ENCODE measurements at places on chromosomes 7 and 10. TPM values are rescaled to one million over a fixed set of nuclear protein-coding genes. Genes with fewer than 3 reads are reported as not detected.
A peak's percentile ranks its signal among the peaks of the same experiment; 100 is the strongest.

DNA sequence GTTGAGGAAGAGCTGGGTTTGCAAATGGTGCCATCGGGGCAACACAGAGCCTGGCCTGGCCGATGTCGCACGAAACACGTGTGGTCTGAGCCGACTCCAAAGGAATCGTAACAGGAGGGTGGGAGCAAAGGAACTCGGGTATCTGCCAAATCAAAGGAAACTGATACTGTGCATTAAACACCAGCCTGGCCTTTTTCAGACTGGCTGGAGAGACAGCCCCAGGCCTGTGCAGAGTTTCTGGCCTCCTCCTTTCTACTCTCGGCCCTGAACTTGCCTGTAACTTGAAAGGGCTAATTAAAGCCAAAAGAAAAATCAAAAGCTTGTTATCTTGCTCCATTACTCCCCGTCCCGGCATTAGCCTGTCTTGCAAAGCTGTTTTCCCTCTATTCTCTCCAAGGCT is 71.4 kb downstream of the PLXNA4 start:
- H3K4me1 ChIP-seq: peaks cover 16% of the 10 kb centered on the region
- peaks cover 38% of the 10 kb centered on the region for H3K36me3 ChIP-seq
- H3K27ac ChIP-seq: no peak overlapping the region
- no peak for DNase-seq
- no peaks in the 10 kb centered on the region for H3K27me3 ChIP-seq
- H3K4me3 ChIP-seq: no peak overlapping the region

- no peak for DNase-seq
- H3K27ac ChIP-seq: no peak overlapping the region
- H3K36me3 ChIP-seq: no peaks in the 10 kb centered on the region
- H3K4me3 ChIP-seq: no peak overlapping the region
- no peaks in the 10 kb centered on the region for H3K4me1 ChIP-seq
- H3K27me3 ChIP-seq: no peaks in the 10 kb centered on the region
Observed at GRCh38 chr10:117350909-117351308, 24.3 kb downstream of the PDZD8 start.

- H3K4me3 ChIP-seq: peak overlapping the region; percentile 5
- no peak for DNase-seq
- H3K4me1 ChIP-seq: peaks cover 38% of the 10 kb centered on the region
- peaks cover 68% of the 10 kb centered on the region for H3K36me3 ChIP-seq
Observed at GRCh38 chr10:3106928-3107425, 39.6 kb downstream of the PFKP start.

GRCh38 chr10:85978566-85979358 is 387.8 kb downstream of the GRID1 start:
- H3K4me3 ChIP-seq: no peak overlapping the region
- DNase-seq: no peak
- H3K36me3 ChIP-seq: no peaks in the 10 kb centered on the region
- H3K27ac ChIP-seq: no peak overlapping the region
- H3K27me3 ChIP-seq: no peaks in the 10 kb centered on the region

- no peak overlapping the region for H3K27ac ChIP-seq
- no peaks in the 10 kb centered on the region for H3K27me3 ChIP-seq
- H3K36me3 ChIP-seq: peaks cover 69% of the 10 kb centered on the region
Observed at GRCh38 chr10:71812016-71812912, 38.8 kb downstream of the PSAP start.

DNA sequence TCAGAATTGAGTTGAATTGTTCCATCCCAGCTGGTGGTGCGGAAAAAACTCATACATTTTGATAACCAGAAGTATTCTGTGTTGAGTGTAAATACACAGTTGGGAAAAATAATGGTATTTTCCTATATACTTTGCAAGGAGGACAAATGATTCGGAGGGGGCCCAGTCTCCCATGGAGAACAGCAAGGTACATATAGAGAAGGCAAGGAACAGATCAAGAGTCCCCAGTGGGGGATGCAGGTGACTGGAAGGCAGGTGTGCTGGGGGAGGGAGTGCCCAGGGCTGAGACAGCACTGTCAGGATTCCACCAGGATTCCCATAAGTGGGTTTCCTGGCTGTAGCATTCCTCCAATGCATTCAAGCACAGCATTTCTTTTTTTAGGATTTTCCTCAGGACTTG is 10.8 kb upstream of the ADCY1 start:
- H3K27ac ChIP-seq: no peak overlapping the region
- H3K4me1 ChIP-seq: peaks cover 25% of the 10 kb centered on the region
- H3K4me3 ChIP-seq: no peak overlapping the region
- no peaks in the 10 kb centered on the region for H3K27me3 ChIP-seq

ANKRD22 gene
- 0.59 TPM for total RNA-seq

- peaks cover 30% of the 10 kb centered on the region for H3K36me3 ChIP-seq
- no peak for DNase-seq
- peaks cover 15% of the 10 kb centered on the region for H3K4me1 ChIP-seq
- H3K4me3 ChIP-seq: no peak overlapping the region
Observed at GRCh38 chr10:100232101-100232500, 2.7 kb upstream of the CHUK start.

- H3K36me3 ChIP-seq: no peaks in the 10 kb centered on the region
- no peaks in the 10 kb centered on the region for H3K27me3 ChIP-seq
- H3K27ac ChIP-seq: no peak within 1 kb of the TSS
- no peak within 1 kb of the TSS for H3K4me3 ChIP-seq
Observed at GRCh38 chr10:48684792-48685623, at the start of gene WDFY4. Gene WDFY4 (plus strand): TSS chr10:48684873. CDS start chr10:48709733, 24,860 bp downstream.

GRCh38 chr10:57716884-57717283 is 550.8 kb downstream of the IPMK start:
- no peaks in the 10 kb centered on the region for H3K36me3 ChIP-seq
- H3K4me3 ChIP-seq: no peak overlapping the region
- H3K27me3 ChIP-seq: no peaks in the 10 kb centered on the region

AGMO gene
- total RNA-seq: 1.8 TPM

GRCh38 chr7:71239586-71240268 is 107.8 kb downstream of the GALNT17 start:
- no peak overlapping the region for H3K27ac ChIP-seq
- H3K4me1 ChIP-seq: peaks cover 34% of the 10 kb centered on the region
- no peak overlapping the region for H3K4me3 ChIP-seq
- H3K36me3 ChIP-seq: no peaks in the 10 kb centered on the region
- peak; percentile 45 for DNase-seq

GRCh38 chr10:16673443-16673842 is 143.8 kb downstream of the RSU1 start:
- no peak for DNase-seq
- no peaks in the 10 kb centered on the region for H3K36me3 ChIP-seq
- no peak overlapping the region for H3K27ac ChIP-seq
- peaks cover 4% of the 10 kb centered on the region for H3K4me1 ChIP-seq
- no peaks in the 10 kb centered on the region for H3K27me3 ChIP-seq

GRCh38 chr7:1425292-1426136 is 33.8 kb downstream of the MICALL2 start:
- no peak overlapping the region for H3K4me3 ChIP-seq
- DNase-seq: no peak
- H3K27ac ChIP-seq: no peak overlapping the region
- H3K4me1 ChIP-seq: peaks cover 27% of the 10 kb centered on the region
- no peaks in the 10 kb centered on the region for H3K36me3 ChIP-seq
- H3K27me3 ChIP-seq: peaks cover 20% of the 10 kb centered on the region

DNA sequence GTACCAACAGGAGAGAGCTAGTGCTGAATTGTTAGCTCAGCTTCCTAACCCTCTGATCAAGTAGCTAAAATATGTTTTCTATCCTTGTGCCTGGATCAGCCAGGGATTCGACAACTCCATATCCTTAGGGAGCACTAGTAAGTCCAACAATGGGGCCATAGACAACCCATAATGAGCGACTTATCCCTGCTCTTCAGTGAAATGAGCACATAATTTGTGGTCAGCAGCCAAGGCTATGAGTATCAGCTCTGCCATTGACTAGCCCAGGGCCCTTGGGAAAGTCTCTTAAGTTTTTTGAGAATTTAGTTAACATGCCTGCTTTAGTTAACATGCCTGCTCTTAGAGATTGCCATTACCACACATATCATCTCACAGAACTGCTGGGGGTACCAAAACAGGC is 39.3 kb downstream of the COL1A2 start:
- DNase-seq: no peak
- no peaks in the 10 kb centered on the region for H3K4me1 ChIP-seq
- H3K27ac ChIP-seq: no peak overlapping the region
- no peaks in the 10 kb centered on the region for H3K27me3 ChIP-seq

AFAP1L2 gene
- total RNA-seq: 47.6 TPM

DNA sequence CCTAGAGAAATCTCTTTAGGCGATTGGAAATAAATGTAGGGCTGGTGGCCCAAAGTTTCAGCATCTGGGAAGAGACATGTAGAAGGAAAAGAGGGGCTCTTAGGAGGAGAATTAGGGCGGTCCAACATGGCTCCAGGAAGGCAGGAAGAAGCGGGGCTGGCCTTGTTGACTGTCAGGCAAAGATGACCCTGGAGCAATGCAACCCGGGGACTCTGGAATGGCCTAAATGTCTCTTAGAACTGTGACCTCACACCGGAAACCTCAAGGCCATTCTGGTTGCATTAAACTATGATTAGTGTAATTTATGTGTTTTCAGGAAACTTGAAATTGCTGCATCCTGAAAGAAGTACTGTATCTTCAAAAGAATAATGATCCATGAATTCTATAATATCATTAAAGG is 66.8 kb downstream of the NRP1 start:
- H3K4me3 ChIP-seq: no peak overlapping the region
- H3K4me1 ChIP-seq: peaks cover 6% of the 10 kb centered on the region
- DNase-seq: no peak

- no peak overlapping the region for H3K27ac ChIP-seq
- peaks cover 4% of the 10 kb centered on the region for H3K4me1 ChIP-seq
- no peaks in the 10 kb centered on the region for H3K36me3 ChIP-seq
- H3K27me3 ChIP-seq: peaks cover 10% of the 10 kb centered on the region
Observed at GRCh38 chr10:98078774-98079173, 48.4 kb upstream of the CRTAC1 start.

TAS2R3 gene
- total RNA-seq: 5.7 TPM

GRCh38 chr7:18607025-18607424 is 111.5 kb downstream of the HDAC9 start:
- H3K36me3 ChIP-seq: no peaks in the 10 kb centered on the region
- H3K27ac ChIP-seq: no peak overlapping the region
- no peaks in the 10 kb centered on the region for H3K4me1 ChIP-seq
- DNase-seq: no peak

DNA sequence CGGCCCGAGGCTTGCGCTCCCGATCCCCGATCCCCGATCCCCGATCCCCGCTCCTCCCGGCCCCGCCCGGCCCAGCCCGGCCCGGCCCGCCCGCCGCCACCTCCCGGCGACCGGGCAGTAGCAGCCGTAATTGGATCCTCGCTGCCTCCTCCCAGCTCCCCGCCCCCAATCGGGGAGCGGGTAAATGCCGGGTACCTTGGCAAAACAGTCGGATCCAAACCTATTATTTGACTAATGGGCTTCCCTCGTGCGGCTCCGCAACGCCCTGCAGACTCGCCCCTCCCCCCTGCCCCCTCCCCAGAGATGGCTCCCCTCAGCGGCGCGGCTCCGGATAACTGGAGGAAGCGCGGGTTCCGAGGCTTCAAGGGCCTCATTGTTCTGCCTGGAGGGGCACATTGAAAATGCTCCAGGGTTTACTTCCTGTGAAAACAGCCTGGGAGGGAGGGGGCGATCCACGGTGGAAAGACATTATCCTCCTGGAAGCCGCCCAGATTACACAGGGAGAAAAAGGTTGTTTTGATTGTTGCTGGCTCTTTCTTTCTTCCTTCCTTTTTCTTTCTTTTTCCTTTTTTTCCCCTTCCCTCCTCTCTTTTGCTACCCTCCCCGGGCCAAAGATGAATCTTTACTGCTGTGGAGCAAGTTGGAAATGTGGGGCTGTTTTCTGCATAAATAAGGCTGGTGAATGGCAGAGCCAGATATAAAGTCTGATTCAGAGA is 94.7 kb upstream of the ZMIZ1 start:
- no peaks in the 10 kb centered on the region for H3K27me3 ChIP-seq
- H3K36me3 ChIP-seq: no peaks in the 10 kb centered on the region
- DNase-seq: peak; percentile 75
- peak overlapping the region; percentile 36 for H3K4me3 ChIP-seq
- peak overlapping the region; percentile 96 for H3K27ac ChIP-seq
- peaks cover 56% of the 10 kb centered on the region for H3K4me1 ChIP-seq

GRCh38 chr7:133614251-133614650 is 361.4 kb downstream of the EXOC4 start:
- H3K27ac ChIP-seq: no peak overlapping the region
- DNase-seq: no peak
- no peaks in the 10 kb centered on the region for H3K27me3 ChIP-seq

DNA sequence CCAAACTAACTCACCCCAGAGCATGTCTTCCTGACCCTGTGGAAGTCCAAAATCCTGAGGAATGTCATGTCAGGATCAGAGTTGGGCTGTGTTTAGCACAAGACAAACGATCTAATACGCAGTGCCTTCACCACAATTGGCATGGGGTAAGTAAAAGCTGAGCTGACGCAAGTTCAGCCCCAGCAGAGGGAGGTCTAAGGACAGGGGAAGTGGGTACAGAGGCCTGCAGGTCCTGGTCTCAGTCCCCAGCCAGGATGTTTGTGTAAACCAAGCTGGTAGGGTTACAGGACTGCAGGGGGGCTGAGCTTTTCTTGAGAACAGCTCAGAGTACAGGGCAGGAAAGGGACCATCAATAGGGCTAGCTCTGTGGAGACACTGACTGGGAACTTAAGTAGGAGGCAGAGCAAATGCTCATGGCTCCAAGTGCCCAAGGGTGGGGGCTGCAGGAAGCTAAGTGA is 5.3 kb upstream of the KCNIP2 start:
- H3K4me1 ChIP-seq: peaks cover 20% of the 10 kb centered on the region
- no peaks in the 10 kb centered on the region for H3K27me3 ChIP-seq
- H3K36me3 ChIP-seq: peaks cover 20% of the 10 kb centered on the region
- DNase-seq: no peak

- peak overlapping the region; percentile 83 for H3K27ac ChIP-seq
- H3K36me3 ChIP-seq: no peaks in the 10 kb centered on the region
- peak; percentile 53 for DNase-seq
- peaks cover 9% of the 10 kb centered on the region for H3K4me1 ChIP-seq
Observed at GRCh38 chr7:113087071-113087998, 708 bp upstream of the GPR85 start.

SPDYE11 gene
- total RNA-seq: 0.06 TPM

- peaks cover 11% of the 10 kb centered on the region for H3K4me1 ChIP-seq
- peaks cover 4% of the 10 kb centered on the region for H3K36me3 ChIP-seq
- no peak for DNase-seq
- H3K4me3 ChIP-seq: no peak overlapping the region
- H3K27ac ChIP-seq: no peak overlapping the region
Observed at GRCh38 chr10:43610636-43611035, 4.4 kb downstream of the ZNF485 start.

GRCh38 chr7:2280424-2280823 is 33.8 kb downstream of the SNX8 start:
- no peak for DNase-seq
- H3K4me3 ChIP-seq: no peak overlapping the region
- no peak overlapping the region for H3K27ac ChIP-seq
- H3K4me1 ChIP-seq: peaks cover 17% of the 10 kb centered on the region

TMEM225B gene
- total RNA-seq: 1.4 TPM

- no peaks in the 10 kb centered on the region for H3K4me1 ChIP-seq
- DNase-seq: no peak
- H3K36me3 ChIP-seq: no peaks in the 10 kb centered on the region
- H3K27me3 ChIP-seq: no peaks in the 10 kb centered on the region
- H3K4me3 ChIP-seq: no peak overlapping the region
Observed at GRCh38 chr10:98276311-98276710, 8.3 kb upstream of the LOXL4 start.

ODAD2 gene
- 4.7 TPM for total RNA-seq

PDZD7 gene
- total RNA-seq: 8.4 TPM

ASIC3 gene
- total RNA-seq: 2.0 TPM

All from spinal cord (tissue), 10 donors.